Activated CD4-positive, alpha-beta T cell treated with anti-CD3 and anti-CD28 coated beads for 24 hours (primary cell): ENCODE measurements at places on chromosomes 7 and 10.

- DNase-seq: no peak
Observed at GRCh38 chr10:52853704-52854103, 81.1 kb upstream of the MBL2 start.

- no peak for DNase-seq
Observed at GRCh38 chr10:6400331-6400730, 179.7 kb downstream of the PRKCQ start.

DNA sequence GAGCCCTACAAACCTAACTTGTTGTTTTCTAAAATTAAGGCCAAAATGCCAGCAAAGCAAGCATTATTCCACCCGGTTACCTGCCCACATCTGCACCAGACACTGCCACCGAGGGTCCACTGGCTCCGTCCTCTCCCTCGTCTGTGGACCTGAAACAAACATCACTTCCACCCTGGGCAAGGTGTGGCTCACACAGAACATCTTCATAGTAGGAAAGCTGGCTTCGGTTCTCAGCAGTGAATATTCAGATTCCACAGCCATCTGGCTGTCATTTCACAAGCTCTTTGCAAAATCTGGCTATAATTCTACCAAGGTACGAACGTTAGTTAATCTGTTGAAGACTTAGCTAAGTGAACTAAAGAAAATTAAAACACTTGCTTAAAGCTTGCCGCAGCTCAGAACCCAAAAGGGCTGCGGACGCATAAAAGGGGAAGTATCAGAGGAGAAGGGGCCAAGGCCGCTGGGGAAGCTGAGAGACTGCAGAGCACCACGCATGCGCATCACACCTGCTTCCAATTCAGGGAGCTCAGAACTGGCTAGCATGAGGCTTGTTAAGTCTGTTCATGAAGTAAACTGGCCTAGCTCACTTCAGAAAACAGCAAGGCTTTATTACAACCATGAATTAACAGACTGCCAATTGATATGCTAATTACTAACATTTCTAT, 46.1 kb downstream of the PTPRN2 start:
- no peak for DNase-seq

- DNase-seq: no peak
Observed at GRCh38 chr7:13236026-13236425, 548.6 kb downstream of the ARL4A start.

- DNase-seq: no peak
Observed at GRCh38 chr10:69091143-69091651, 3.3 kb downstream of the SRGN start.

- no peak for DNase-seq
Observed at GRCh38 chr10:24953675-24954074, 1.3 kb upstream of the PRTFDC1 start.

DNA sequence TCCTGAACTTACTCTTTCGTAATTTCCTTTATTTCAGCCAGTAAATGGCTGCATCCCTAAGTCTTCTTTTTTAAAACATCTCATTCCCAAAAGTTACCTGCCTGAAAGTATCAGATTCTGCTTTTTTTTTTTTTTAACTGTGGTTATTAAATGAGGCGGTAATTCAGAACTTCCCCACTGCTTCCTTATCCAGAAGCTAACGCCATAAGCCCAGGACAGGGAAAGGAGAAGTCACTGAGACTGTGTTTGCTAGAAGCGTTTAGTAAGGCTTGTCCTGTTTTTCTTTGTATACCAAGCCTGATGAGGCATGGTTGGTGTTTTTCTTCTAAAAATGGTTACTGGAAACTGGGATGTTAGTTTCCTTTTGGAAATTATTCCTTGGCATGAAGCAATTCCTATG, 197.8 kb downstream of the CELF2 start:
- no peak for DNase-seq

GRCh38 chr7:131371411-131371810, 43.7 kb downstream of the MKLN1 start:
- DNase-seq: no peak

DNA sequence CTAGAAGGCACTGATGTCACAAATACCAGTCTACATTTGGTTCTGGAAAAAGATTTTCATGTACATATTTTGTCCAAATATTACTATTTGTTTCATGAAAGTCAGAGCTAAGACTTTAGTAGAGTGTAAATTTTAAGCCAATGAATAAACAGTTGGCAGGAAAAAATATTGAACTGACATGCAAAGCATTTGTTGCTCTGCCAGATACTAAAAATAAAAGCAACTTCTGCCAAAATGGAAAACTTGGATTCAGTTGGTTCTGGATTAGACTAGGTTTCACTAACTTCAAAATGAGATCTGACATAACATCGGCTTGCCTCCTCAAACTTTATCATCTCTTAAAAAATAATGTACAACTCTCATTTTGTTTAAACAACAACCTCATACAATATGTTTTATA, 34.9 kb downstream of the FAM204A start:
- no peak for DNase-seq

GRCh38 chr10:74343804-74344203, 192.8 kb downstream of the ADK start:
- DNase-seq: no peak

DNA sequence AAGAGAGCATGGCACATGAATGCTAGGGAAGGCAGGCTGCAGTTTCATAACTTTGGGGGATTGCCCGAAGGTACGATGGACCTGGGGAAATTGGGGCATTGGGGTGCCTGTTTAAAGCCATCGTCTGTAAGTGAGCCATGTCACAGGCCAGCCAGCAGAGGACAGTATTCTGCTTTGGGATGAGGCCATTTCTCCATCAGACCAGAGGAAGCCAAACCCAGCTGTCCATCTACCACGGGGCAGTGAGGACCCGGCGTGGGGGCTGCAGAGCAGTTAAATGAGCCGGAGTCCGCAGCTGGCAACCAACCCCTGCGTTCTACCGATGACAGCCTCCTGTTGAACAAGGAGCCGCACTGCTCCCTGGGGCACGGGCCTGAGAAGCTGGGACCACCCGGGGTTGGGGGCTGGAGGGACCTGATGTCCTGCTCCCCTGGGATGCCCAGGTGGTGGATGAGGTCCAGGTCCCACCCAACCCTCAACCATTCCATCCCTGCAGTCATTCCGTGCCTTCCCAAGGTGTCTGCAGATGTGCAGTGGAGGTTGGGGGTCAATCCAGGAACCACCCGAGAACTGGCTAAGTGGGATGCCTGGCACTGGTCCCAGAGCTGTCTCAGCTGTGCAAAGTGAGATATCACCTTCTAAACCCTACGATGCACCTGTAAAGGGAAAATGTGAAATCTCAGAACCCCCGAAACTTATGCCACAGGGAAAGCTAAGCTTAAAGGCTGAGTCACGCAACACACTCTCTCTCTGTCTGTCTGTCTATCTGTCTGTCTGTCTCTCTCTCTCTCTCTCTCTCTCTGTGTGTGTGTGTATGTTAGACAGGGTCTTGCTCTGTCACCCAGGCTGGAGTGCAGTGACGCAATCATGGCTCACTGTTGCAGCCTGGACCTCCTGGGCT, 12.1 kb upstream of the RHBDD2 start:
- no peak for DNase-seq

DNA sequence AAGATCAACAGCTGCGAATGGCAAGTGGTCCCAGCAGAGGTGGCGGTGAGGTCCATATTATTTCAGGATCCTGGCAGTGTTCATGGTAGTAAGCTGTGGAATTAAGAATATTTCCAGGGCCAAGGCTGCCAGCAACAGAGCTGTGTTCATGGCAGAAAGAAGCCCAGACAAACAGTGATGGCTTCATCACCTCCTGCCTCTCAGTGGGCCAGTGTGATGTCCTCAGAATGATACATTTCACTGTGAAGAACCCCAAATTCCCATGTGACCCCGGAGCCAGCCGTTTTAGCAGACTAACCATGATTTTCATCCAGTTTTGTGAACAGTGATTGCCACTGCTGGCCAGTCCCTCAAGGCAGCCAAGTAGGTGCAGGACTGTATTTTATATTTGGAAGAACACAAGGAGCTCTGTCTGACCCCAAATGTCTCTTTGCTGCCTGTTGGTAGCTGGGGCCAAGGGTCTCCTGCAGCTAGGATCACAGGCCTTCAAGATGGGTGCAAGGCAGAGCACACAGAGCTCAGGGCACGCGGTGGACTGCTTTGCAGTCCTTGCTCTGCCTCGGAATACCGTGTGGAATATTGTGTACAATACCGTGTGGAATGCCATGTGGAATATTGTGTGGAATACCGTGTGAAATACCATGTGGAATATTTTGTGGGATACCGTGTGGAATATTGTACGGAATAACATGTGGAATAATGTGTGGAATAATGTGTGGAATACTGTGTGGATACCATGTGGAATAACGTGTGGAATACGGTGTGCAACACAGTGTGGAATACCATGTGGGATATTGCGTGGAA, 132.3 kb upstream of the CHST15 start:
- DNase-seq: no peak

- no peak for DNase-seq
Observed at GRCh38 chr10:22733992-22734391, 19.6 kb upstream of the PIP4K2A start.

DNA sequence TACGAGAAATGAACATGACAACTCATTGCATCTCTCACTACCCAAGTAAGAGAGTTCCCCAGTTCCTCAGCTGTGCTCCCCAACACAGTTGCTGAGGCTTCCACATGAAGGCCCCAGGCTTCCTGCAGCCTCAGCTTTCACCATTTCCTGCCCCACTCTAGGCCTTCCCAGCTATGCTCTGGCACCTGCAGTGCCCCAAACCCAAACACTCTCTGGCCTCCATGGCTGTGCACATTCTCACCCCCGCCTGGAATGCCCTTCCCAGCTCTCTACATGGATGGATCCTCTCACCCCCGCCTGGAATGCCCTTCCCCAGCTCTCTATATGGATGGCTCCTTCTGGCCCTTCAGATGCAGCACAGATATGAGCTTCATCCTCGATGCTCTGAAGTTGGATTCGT, 61.3 kb downstream of the KIAA1549 start:
- DNase-seq: no peak

- no peak for DNase-seq
Observed at GRCh38 chr10:13913897-13914296, 327.1 kb downstream of the PRPF18 start.

GRCh38 chr10:12333380-12334185, 15.8 kb upstream of the CAMK1D start:
- no peak for DNase-seq

- no peak for DNase-seq
Observed at GRCh38 chr10:75492173-75492925, 60.9 kb downstream of the LRMDA start.

GRCh38 chr7:75953931-75954330, 39.0 kb downstream of the POR start:
- DNase-seq: no peak

DNA sequence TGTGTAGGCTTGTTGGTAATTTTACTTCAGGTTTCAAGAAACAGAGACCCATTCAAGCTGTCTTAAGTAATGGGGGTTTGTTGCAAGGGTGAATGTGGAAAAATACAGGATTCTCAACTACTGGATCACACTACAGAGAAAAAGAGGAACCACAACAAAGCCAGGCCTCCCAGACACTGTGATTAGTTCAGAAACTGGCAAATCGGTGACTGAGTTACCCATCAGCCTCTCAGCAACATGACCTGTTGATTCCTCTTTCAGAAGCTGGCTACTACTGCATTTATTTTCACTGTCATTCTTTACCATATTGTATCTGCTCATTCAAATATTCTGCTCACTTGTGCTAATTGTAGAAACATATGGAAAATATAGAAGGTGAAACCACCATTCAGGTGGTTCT, 16.0 kb downstream of the CCDC71L start:
- DNase-seq: no peak

DNA sequence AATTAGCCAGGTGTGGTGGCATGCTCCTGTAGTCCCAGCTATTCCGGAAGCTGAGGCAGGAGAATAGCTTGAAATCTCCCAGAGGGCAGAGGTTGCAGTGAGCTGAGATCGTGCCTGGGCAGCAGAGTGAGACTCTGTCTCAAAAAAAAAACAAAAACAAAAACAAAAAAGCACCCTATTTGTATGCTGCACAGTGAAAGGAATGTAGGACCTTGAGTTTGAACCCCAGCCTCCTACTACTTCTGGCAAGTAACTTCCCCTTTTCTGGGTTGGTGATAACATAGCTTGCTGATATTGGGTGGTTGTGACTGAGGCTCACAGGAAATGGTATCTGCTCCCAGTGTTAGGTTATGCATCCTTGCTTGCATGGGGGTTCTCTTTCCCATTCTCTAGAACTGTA, 205.3 kb downstream of the BUB3 start:
- no peak for DNase-seq

GRCh38 chr10:113261611-113262091, 291.2 kb upstream of the HABP2 start:
- no peak for DNase-seq

- no peak for DNase-seq
Observed at GRCh38 chr10:90075995-90076394, 374.6 kb downstream of the KIF20B start.

DNA sequence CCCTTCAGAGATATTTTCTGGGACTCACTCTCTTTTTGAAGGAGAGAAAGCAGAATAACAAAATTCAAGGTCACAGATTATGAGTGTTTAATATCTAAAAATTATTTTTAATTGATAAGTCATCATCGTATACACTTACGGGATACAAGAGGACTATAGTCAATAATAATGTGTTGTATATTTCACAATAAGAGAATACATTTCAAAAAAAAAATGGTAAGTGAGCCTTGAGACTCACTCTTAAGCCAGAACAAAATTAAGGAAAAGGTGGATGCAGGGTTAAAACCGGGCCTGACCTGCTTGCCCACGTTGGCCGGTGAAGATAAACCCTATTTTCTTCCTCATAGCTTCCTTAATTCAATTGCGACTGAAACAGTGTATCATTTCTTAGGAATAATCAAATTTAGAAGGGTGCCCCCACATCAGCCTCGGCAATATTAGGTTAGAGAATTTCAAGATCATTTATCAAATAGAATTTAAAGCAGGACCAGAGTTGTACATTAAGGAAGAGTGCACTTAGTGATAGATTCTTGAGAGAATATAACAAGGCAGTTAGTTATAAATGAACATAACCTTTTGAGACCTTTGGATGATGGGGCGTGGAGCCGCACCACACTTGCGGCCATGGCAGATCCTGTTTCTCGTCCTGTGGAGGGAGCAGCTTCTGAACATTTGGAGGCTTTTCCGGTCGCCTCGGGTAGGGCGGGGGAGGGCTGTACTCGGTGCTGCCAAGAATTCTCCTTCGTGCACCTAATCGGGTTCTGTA, 321.8 kb downstream of the PAXIP1 start:
- DNase-seq: no peak

GRCh38 chr7:55375237-55375636, 10.1 kb downstream of the LANCL2 start:
- no peak for DNase-seq

DNA sequence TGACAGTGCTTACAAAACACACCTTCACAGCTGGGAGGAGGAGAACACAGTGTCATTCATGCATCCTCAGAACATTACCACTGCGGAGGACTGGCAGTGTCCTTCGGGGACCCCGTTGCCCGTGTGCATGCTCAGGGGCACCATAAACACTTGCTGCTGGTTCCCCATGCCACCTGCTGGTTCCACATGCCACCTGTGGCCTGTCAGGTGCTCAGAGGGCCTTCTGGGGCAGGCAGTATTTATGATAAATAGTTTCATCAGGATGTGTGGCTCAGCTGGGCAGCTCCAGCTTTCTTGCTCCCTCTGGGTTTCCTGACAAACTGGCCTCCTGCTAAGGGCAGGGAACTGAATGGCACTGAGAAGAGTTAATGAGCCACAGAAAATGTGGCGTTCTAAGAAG, 32.1 kb downstream of the CELF2 start:
- no peak for DNase-seq

- DNase-seq: no peak
Observed at GRCh38 chr7:70758646-70759045, 373.3 kb upstream of the GALNT17 start.
